NCI-H187 treated with DMSO at 0.1 percent for 48 hours (cell line): ENCODE measurements at places on chromosomes 11 and 22.

DNA sequence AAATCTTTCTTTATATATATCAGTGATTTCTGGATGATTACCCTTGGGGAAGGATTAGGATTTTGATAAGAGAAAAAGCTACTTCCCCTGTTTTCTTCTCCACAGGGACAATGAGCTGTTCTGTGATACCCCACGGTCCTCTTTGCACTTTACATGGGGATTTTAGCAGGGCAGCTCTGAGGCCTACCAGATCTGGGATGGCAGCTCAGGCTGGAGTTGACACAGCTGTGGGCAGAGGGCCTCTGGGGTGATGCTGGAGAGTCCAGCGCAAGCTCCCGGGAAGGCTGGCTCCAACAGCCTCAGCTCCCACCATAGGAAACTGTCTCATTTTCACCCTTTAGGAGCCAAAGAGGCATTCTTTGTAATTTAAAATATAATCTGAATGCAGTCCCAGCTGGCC is 383.8 kb upstream of the NARS2 start:
- no peak for DNase-seq

GRCh38 chr11:28566339-28567089 is 458.3 kb downstream of the METTL15 start:
- no peak for DNase-seq

DNA sequence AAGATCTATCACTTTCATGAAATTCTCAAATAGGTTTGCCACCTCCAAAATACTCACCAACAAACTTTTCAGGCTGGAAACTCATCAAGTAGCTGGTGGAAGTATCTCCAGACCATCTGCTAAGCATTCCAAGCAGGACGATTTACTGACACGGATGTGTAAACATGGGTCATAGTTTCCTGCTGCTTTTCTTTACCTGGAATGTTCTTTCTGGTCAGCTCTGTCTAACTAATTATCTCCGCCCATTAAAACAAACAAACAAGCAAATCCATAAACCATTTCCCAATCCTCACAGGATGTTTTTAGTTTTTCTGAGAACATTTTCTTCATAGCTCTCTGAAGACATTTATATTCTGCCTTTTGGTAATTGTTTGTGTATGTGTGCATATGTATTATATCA is 397.0 kb downstream of the METTL15 start:
- DNase-seq = no peak

GRCh38 chr11:15870911-15871310 is 485.4 kb downstream of the SOX6 start:
- no peak for DNase-seq

DNA sequence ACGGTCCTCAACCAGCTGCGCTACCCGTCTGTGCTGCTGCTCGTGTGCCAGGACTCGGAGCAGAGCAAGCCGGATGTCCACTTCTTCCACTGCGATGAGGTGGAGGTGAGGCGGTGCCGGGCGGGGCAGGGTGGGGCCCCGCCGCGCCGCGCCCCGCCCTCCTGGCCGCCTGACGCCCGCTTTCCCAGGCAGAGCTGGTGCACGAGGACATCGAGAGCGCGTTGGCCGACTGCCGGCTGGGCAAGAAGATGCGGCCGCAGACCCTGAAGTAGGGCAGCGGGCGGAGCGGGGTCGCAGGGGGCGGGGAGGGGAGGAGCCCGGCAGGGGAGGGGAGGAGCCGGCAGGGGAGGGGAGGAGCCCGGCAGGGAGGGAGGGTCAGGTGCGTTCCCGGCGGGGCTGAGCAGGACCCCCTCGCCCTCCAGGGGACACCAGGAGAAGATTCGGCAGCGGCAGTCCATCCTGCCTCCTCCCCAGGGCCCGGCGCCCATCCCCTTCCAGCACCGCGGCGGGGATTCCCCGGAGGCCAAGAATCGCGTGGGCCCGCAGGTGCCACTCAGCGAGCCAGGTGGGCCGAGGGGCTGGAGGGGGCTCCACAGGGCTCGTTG is 14.7 kb downstream of the EPS8L2 start:
- no peak for DNase-seq

- no peak for DNase-seq
Observed at GRCh38 chr11:61062181-61062930, 39.9 kb upstream of the CD5 start.

- no peak for DNase-seq
Observed at GRCh38 chr11:76008474-76008873, 193.5 kb downstream of the UVRAG start.

GRCh38 chr11:12706545-12707499 is 32.6 kb downstream of the TEAD1 start:
- peak; percentile 68 for DNase-seq

DNA sequence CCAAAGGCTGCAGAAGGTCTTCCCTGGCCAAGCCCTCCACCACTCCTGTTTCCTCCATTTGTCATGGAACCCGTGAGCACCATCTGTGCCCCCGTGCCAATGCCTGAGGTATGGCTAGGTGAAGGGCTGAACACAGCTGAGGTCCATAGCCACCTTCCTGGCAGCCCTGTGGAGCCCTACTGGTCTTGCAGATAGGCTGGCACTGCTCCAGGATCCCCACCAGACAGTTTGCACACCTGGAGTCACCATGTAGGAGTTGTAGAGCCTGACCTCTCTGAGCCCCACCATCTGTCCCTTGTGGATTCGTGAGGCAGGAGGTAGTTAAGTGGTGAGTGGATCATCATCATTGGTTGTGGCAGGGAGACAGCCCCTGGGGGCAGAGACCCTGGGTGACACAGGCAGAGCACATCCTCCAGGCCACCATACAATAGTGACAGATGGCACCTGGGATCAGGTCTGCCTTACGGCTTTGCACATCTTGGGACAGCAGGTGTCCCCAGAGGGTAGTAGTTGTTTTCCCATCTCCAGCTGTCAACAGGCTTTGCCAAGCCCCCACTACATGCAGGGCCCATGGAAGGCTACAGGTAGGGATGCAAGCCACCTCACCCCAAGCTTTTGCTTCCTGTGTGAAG is 52.5 kb upstream of the SUSD2 start:
- DNase-seq = no peak

- no peak for DNase-seq
Observed at GRCh38 chr11:23278121-23278520, 417.8 kb upstream of the CCDC179 start.

DNA sequence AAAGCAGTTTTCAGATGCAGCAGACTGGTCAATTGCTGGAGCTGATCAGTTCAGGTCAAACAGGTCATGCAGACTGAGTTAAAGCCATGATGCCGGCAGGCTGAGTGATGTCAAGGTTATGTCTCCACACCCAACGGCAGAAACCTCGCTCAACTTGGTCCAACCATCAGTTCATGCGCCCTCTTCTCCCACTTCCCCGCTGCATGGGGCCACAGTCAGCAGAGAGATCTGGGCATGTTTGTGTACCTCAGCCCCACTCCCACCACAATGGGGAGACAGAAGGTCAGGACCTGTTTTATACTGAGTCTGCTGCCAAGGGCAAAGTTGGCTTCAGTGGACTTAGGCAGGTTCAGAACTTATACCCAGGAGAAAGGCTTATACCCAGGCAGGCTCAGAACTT is 118.7 kb downstream of the TRIM29 start:
- DNase-seq = no peak

DNA sequence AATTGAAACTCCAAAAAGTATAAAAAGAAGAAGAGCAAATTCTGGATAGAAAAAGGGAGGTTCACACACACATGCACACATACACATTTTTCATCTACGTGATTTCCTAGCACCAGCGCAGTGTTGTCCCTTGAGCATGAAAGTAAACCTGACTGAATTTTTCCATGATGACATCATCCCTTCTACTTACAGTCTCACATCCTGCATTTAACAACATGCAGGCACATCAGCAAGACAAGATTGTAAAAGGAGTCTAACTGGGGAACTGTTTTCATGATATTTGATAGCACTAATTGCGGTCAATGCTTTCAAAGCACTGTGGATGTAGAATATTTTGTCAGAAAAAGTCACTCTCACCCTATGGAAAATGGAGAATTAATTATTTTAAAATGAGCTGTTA is 36.6 kb downstream of the GAS2 start:
- DNase-seq = peak; percentile 83

GRCh38 chr22:43554259-43554636 is 142.4 kb downstream of the MPPED1 start:
- no peak for DNase-seq
